Muscle of arm (tissue), 14 donors: ENCODE measurements at places on chromosomes 7 and 10.

DNA sequence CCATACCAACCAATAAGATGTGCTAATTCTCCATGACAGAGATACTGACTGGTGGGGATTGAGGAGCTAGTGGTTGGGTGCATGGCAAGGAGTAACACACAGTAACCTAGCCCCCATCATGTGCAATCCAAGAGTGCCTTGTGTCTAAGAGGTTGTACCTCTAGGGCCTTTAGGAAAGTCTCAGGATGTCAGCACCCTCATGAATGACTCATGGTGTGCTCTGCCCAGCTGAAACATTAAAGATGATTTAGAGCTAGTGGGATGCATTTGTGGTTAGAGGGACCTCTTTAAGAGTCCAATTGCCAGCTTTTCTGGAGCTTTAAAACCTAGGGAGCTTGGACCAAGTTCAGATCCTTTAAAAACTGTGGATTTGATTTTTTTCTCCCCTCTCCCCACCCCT lies 181.1 kb downstream of the HERPUD2 start:
- DNase-seq, result no peak

GRCh38 chr10:77196614-77197013 lies 441.0 kb downstream of the KCNMA1 start:
- no peak for DNase-seq

- DNase-seq, result no peak
Observed at GRCh38 chr7:157752832-157753291, 416.1 kb downstream of the DNAJB6 start.

- no peak for DNase-seq
Observed at GRCh38 chr10:131246775-131247174, 64.7 kb downstream of the TCERG1L start.

DNA sequence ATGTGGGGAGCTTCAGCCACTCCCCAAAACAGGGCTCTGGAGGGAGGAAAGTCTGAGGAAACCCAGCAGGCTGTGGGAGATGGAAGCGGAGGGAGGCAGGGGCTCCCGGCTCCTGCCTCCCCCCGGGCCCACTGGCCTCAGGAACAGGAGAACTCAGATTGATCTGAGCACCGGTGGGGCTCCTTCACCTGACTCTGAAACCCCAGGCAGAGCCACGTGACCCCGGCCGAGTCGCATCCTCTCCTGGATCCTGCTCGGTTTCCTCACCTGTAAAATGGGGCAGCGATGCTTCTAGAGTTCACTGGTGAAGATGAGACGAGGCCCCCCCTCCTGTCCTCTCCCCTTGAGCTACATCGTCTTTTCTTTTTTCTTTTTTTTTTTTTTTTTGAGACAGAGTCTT lies 33.6 kb downstream of the TCERG1L start:
- DNase-seq, result no peak

- no peak for DNase-seq
Observed at GRCh38 chr10:49398986-49399385, 3.1 kb upstream of the DRGX start.

- DNase-seq, result no peak
Observed at GRCh38 chr7:35695473-35695850, 527 bp upstream of the HERPUD2 start.
